Activated CD4-positive, CD25-positive, alpha-beta regulatory T cell (primary cell): ENCODE measurements at places on chromosomes 5 and 9.

DNA sequence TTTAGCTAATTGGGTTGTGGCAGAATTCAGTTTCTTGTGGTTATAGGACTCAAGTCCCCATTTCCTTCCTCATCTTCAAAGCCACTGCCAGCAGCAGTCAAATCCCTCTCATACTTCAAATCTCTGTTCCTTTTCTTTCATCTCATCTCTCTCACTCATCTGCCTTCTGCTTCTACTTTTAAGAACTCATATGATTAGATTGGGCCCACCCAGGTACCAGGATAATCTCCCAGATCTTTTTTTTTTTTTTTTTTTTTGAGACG, 8.0 kb upstream of the REEP5 start:
- DNase-seq, result no peak

DNA sequence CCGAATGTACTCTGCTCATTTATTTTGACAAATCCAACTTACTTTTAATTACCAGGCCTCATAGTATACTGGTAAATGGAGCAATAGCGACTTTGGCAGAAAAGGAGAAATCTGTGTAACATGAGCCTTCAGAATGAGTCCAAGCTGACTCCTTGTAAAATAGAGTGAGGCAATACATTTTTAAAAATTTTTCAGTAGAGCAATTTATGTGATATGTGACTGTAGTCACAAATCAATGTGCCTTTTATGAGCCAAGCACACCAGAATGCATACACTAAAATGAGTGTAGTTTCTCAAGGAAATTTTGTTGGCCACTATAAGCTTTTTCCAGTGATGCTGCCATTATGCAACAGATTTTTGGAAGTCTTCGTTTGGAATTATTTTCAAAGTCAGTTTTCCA, 73.8 kb downstream of the SNCAIP start:
- no peak for DNase-seq

DNA sequence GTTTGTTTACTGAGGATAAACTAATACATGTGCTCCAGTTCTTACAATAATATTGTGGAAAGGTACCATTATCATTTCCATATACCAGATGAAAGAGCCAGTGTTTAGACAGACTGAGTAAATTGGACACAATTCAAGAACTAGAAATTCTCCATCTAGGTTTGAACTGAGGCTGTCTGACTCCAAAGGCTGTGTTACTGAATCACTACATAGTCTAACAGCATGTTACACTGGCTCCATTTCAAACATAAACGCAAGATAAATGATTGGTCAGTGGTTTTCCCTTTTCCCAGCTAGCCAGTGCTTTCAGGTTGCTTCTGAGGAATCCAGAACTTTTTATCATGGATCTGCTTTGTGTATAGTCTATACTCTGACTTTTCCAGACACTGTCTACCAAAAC, 8.1 kb downstream of the SPDL1 start:
- DNase-seq, result no peak

- DNase-seq, result no peak
Observed at GRCh38 chr5:122880749-122881148, 35.3 kb downstream of the SNX24 start.

- DNase-seq, result no peak
Observed at GRCh38 chr5:67176936-67177335, 19.7 kb downstream of the CD180 start.

- DNase-seq, result no peak
Observed at GRCh38 chr9:16282216-16282615, 588.3 kb downstream of the BNC2 start.

DNA sequence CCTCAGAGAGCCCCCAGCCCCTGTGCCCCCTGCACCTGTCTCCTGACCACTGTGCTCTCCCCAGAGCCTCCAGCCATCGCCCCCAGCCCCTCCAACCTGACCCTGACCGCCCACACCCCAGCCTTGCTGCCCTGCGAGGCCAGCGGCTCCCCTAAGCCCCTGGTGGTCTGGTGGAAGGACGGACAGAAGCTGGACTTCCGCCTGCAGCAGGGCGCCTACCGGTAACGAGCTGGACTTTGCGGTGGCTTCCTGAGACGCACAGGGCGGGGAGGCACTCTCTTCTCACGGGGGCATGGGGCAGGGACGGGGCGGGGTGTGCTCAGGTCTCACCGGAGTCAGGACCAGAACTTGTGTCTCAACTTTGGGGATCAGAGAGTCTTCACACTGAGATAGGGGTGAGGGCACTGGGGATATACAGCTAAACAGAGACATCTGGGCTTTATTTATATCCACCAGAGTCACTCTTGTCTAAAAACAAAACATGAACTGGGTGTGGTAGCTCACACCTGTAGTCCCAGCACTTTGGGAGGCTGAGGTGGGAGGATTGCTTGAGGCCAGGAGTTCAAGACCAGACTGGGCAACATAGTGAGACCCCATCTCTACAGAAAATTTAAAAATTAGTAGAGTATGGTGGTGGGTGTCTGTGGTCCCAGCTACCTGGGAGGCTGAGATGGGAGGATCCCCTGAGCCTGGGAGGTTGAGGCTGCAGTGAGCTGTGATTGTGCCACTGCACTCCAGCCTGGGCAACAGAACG, 46.1 kb upstream of the ASS1 start:
- DNase-seq, result no peak

DNA sequence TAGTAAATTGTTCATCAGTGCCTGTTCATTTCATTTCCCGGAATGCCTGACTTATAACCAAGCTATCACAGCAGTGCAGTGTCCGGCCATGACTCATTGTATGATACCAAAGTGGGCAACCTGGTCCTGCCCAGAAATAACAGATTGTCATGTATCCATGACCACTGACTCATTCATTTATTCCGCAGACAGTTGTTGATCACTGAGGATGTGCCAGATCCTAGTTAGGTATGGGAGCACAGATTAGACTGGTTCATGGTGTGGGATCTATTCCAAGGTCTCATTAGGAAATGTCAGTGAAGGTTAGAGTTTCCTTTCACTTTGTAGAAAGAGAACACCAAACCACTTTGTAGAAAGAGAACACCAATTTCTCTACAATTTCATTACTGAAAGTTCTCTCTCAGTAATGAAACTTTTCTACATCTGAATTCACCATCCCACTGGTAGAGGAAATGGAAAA, 8.7 kb downstream of the NREP start:
- DNase-seq, result no peak

DNA sequence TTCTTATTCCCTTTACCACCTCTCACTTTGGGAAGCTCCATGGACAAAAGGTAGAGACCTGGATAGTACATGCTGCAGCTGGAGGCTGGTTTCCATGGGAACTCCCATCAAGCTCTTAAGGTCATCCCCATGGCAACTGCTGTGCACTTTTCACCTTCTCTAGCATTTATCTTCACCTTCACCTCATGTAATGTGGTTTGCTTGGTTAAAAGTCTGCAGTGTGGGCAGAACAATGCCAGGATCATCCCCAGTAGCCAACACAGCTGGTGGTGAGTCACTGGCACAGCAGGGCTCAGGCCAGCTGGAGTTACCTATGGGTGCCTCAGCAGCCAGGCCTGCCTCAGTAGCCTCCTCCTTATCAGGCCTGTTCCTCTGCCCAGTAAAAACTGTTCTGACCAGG, 210.5 kb downstream of the GRIA1 start:
- DNase-seq, result no peak

GRCh38 chr9:131735238-131736128, 4.4 kb downstream of the RAPGEF1 start:
- DNase-seq, result no peak

GRCh38 chr5:68628082-68628814, 412.7 kb downstream of the PIK3R1 start:
- DNase-seq, result no peak

GRCh38 chr5:134055015-134055414, 50.2 kb upstream of the VDAC1 start:
- no peak for DNase-seq

GRCh38 chr5:43106290-43106638, 14.4 kb upstream of the ZNF131 start:
- DNase-seq, result no peak

DNA sequence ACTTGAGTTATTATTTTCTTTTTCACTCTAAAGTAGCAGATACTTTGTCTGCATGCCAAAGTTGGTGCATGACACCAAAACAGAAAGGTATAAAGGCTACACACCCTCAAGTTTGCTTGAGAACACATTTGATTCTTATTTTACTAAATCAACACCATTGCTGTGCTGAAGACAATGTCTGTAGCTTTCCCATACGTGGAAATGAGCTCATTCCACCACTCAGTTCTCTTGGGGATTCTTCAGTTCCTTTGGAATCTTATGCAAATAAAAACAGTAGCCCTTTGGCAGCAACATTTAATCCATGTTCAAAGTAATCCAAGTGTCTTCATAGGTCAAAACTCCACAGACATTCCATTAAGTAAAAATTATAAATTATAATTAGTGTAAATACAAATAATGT, 264.9 kb downstream of the TLE1 start:
- DNase-seq, result no peak

DNA sequence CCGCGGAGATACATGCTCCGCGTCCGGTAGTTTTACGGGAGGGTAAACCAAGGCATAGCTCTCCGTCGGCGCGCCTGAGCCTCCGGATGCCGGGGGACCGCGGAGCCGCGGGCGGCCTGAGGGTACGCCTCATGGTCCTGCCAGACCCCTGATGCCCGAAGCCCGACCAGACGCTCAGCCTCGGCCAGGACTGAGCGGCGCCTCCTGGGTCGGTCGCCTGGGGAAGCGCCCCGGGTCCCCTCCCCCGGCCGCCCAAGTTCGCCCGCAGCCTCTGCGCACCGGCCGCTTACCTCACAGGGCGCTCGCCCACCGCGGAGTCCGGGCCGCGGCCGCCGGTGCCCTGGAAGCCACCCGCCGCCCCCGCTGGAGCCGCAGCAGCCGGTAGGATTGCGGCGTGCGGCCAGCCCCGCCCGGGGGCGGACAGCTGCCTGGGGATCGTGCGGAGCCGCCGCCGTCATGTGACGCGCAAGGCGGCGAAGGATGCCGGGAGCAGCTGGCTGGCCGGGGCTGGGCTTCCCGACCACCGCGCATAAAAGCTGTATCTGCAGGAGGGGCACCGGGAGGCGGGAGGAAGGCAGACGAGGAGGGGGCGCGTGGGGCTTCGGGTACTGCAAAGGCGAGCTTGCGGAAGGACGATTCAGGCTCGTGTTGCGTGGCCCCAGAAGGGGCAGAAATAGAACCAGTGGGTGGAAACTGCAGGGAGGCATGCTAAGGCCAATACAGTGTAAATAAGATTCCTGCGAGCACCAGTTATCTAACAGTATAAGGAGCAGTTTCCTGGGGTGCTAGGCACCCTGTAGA, at the start of gene FBXO10:
Gene FBXO10, minus strand, starts transcription at position 460 of the 801 bp plus-strand sequence. CDS start 34,612 bp downstream, outside the sequence.
- peak; percentile 8 for DNase-seq

DNA sequence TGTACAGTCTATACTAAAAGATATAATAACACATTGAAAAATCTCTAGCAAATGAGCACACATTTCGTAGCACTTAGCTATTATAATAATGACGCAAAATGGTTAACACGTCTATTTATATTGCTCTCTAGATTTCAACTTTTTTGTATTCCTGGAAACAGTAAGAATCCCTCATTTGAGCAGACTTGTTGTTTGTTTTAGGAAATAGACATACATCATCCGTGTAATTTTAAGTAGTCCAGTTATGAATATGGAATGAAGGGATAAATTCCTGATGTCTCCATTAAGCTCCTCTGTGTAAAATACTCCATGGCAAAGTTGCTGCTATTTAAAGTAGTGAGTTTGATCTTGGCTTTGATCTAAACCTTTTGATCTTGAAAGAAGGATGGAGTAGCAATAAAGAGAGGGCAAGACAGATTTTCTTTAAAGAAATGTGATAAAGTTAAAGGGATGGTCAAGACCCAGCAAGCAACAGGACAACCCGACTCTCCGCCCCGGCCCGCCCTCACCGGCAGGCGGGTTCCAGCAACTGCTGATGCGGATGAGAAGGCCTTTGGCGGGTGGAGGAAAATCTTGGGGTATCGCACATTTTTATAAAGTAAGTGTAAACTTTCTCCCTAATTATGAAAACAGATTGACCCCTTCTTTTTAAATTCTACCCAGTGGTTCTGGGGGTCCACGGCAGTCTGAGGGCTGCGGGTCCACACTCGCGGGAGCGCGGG, 277.4 kb downstream of the AOPEP start:
- no peak for DNase-seq

DNA sequence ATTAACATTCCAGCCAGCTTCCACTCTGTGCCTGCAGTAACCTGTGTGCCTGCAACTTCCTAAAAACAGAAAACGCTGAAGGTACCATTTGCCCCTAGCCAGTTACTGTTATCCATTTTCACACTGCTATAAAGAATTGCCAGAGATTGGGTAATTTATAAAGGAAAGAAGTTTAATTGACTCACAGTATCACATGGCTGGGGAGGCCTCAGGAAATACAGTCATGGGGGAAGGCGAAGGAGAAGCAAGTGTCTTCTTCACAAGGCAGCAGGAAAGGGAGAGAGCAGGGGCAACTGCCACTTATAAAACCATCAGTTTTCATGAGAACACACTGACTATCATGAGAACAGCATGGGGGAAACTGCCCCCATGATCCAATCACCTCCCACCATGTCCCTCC, 31.2 kb downstream of the PTCD2 start:
- no peak for DNase-seq

DNA sequence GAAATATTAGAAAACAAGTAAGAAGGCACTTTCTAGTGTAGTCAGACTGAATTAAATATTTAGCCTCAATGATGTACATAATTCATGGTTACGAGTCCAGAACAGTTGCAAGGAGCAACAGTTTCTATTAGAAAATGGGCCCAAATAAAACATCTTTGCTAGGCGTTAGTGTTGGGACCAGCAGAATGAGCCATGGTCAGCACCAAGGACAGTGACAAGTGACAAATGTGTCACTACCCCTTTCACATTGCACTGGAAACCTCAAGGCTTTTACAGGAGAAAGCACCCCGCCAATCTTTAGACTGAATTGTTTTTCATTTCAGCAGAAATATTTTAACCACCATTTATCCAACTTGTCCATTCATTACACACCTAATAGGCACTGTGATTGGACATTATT, 301.3 kb upstream of the ADCY2 start:
- DNase-seq, result no peak

GRCh38 chr9:97362777-97363545, 48.9 kb upstream of the TDRD7 start:
- DNase-seq, result no peak

GRCh38 chr9:30382271-30382670, 2002.2 kb upstream of the ACO1 start:
- no peak for DNase-seq

DNA sequence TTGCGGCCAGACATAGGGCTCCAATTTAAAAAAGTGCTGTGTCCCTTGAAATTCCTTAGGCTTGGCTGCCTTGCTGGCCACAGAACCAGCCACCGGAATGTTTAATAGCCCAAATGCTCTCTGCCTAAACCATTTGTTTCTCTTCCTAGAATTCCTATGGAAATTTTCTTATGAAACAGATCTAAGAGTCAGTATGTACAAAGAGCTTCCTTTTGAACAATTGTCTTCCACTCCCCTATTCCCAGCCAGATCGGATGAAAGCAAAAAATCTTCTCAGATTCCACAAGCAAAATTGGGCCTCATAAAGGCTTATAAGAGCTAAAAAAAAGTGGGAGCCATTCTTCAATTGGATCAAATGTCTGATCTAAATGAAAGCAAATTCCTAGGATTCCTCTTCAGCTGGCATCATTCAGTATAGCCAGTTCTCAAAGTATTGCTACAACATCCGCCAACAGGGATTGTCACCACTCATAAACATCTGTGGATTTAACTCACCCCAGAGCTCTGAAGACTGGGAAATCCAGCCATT, 104.3 kb downstream of the CEMIP2 start:
- DNase-seq, result no peak

- DNase-seq, result no peak
Observed at GRCh38 chr9:16223074-16223871, 647.2 kb downstream of the BNC2 start.

GRCh38 chr9:16278326-16278999, 592.0 kb downstream of the BNC2 start:
- DNase-seq, result no peak

GRCh38 chr5:157217289-157218024, 36.8 kb downstream of the ITK start:
- DNase-seq, result no peak

GRCh38 chr9:110975969-110976368, 62.3 kb downstream of the LPAR1 start:
- DNase-seq, result no peak
